Femur (tissue), 1 donor: ENCODE measurements at places on chromosomes 1 and 21.

- no peak for DNase-seq
Measured at GRCh38 chr21:16004086-16004485, 274.3 kb downstream of the USP25 start.

DNA sequence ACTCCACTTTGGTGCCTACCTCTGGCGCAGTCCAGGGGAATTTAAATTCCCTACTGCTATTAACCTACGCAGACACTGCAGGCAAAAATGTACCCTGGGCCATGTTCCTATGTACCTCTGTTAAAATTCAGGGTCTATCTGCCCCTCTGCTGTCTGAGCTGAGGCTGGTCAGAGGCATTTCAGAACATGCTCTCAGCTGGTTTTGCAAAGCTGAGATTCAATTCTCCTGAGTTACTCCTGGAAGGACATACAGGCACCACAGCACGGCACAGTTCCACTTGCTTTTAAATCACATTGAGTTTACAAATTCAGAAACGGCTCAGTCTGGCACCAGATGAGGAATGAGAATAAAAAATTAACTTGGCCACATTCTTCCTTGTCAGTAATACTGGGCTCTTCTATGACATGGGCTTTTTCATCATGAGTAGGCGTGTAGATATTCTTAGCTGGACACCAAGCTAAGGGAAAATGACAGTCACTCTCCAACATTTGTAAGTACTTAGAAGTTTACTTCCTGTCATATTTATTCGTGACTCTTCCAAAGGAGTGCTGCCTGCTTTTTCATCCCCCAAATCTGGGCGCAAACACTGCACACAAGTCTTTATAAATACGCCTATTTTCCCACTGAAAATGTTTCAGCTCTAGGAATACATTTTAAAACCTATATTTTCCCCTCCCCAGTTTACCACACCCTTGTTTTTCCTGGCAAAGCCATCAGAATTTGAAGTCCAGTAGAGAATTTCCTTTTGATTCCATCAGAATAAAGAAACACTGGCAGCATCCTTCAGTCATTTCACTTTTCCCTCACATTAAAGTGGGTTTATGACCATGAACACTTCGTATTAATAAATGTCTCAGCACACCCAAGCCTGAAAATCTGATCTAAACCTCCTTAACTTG is 1.9 kb downstream of the C1orf198 start:
- DNase-seq: no peak

DNA sequence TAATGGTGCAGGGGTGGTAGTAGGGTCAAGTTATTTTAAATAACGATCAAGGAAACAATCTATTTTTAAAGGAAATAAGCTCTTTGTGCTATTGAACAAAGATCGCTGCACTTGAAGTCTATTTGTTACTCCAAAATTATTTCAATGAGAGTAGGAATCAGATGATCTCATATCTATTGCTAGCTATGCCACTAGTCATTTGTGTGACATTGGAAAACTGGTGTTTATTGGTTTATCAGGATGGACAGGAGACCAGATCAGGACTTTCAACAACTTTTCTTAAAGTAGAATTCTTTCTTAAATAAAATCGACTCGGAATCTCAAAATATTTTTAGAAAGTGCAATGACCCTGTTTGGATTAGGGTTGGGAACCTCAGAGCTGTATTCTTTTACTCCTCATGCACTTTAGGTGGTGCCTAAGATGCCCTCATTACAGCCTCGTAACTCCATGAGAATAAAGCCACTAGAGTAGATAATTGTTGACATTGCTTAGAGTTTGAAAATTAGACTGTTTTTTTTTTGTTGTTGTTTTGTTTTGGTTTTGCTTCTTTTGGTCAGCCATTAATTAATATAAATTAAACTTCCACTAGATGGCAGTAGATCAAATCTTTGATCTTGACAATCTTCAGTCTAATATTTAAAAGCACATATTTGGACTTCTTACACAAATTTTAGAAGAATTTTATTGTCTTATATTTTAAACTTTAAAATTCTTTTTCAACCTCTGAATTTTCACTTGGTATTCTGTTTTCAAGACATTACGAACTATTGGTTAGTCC is 352.4 kb downstream of the USP25 start:
- DNase-seq: no peak

DNA sequence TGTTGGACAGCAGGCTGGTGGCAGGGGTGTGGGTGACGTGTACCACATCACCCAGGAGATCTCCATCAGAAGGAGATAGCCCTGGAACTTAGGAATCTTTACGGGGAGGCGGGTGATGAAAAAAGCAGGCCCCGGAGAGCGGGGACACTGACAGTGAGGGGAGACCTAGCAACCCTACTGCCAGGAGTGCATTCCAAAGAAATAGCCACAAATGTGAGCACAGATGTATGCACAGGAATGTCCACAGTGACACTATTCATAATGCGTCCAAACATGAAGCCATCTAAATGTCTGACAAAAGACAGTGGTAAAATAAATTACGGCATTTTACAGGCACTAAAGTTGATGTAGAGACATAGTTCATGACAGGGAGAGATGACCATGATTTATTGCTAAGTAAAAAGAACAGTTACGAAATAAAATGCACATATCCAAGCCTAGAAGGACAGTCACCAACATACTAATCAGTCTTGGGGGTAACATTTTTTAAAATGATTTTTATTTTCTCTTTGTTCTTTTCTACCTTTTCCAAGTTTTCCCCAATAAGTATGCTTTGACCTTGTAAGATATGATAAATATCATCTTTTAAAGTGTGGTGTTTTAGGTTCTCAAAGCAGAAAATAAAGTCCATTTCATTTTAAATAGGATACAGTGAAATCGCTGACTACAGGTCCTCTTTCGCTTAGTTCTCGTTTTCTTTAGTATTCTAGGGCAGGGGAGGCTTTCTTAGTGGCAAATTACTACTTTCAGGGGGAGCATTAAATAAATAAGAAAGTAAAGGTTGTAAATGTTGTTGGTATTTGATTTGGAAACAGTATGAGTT is 21.3 kb downstream of the CD247 start:
- DNase-seq: no peak

DNA sequence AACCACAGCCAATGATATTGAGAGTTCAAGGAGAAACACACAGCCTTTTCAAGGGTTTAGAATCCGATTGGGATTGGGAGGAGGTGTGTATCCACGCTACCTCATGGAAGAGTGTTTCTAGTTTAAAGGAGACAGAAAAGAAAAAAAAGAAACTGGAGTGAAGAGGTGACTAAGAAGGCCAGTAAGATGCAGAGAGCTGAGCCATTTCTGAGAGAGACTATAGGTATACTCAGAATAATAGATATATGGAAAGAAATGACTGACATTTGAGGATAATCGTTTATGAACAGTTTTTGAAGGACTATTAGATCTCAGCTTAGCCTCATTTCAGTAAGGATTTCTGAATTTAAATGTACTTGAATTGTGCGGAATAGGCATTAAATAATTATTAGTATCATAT is 42.8 kb downstream of the LRRC8C start:
- no peak for DNase-seq

DNA sequence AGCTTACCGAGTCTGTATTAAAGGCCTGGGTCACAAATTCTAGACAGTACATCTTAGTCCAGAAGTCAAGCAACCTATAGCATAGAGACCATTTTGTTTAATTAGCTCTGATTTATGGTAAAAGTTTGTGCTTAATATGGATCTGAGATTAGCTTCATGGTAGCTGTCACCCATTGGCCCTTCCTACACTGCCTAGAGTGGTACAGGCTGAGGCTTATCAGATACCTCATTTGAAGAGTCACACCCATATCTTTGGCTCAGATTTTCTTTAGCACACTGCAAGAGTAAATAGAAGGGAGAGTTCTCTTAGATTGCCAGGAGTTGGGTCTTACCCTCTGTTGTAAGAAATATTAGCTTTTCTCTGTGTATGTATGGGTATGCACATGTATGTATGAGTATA is 3.6 kb downstream of the AK4 start:
- DNase-seq: no peak

DNA sequence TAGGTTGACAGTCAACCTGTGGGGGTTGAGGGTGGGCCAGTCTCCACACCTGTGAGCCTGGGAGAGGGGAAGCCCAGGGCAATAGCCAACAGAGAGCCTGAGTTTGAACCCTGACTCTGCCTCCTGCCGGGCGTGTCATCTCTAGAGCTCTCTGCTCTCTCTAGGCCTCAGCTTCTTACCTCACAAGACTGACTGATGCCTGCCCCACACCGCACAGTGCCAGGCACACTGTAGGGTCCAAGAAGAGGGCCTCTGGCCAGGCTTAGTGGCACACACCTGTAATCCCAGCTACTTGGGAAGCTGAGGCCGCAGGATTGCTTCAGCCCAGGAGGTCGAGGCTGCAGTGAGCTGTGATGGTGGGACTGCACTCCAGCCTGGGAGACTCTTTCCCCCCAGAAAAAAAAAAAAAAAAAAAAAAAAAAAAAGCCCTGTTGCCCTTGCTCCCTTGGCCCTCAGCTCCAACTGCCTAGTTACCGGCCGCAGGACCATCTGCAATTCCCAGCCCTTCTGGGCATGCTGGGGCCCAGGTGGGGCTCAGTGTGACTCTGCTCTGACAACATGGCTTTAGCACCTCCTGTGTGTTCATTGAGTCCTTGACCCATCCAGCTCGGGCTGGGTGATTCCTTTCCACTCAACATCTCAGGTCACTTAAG is 25.1 kb downstream of the GRHL3 start:
- DNase-seq: no peak

GRCh38 chr1:200979574-200980451 is 43.7 kb downstream of the KIF21B start:
- no peak for DNase-seq

GRCh38 chr1:30847358-30847972 is 61.1 kb downstream of the SDC3 start:
- DNase-seq: peak; percentile 78

DNA sequence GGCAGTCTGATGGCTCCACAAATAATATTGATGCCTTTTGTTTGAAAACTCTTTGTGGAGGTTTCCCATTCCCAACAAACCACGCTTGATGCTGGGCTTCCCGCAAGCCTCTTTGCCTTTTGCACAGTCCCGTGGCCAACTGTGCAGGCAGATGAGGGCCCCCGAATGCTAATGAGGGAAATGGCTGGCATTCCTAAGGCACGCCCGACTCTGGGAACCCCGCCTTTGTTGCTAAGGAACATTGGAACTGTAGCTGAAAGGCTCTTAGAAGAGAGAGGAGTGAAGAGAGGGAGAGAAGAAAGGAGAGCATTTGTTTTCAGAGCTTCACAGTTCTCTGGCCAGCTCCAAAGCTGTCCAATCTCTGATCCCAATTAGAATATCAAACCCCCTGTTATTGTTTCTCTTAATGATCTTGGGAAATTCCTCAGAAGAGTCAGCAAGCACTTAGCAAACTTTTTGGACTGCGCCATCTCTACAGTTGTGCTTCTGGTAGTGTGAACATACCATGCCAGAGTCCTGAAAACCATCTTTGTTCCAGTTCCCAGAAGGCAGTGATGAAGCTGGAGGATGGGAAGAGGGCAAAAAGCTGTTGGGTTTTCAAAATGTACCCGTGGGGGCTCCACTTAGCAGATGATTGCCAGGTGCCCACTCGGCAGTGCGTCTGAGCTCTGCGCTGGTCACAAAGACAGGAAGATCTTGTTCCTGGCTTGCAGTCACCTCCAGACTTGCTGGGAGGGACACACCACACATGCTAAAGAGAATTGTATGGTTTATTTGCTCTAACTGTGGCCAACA is 60.1 kb upstream of the CYP2J2 start:
- DNase-seq: no peak

- peak; percentile 41 for DNase-seq
Measured at GRCh38 chr1:44602634-44603628, 71.3 kb downstream of the TMEM53 start.

DNA sequence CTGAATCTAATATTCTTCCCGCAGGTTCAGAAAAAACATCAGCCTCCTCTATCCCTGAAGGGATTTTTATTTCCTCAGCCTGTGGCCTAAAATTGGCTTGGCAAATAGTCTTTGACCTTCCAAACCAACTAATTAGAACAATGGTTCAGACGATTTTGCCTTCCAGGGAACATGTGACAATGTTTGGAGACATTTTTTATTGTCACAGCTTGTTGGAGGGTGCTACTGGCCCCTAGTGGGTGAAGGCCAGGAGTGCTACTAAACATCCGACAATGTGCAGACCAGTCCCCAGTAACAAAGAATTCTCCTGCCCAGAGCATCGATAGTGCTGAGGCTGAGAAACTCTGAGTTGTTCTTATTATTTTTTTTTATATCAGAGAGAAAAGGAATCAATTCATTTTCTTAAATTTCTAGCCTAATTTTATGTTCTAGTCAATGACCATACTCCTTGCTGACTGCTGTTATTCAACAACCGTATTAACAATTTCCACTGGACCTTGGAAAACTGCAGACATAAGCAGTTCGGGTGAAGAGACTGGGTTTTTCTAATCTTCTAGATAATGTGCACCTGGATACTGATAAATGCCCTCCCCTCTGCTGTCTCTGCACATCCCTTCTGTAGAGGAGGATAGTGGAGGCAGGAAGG is 280.7 kb downstream of the LMX1A start:
- DNase-seq: peak; percentile 35

- no peak for DNase-seq
Measured at GRCh38 chr1:223421025-223421424, 27.8 kb downstream of the CCDC185 start.
